Substantia nigra (tissue), 51 donors: ENCODE measurements at places on chromosomes 7 and 10.

GRCh38 chr10:25493122-25493893, 318.5 kb downstream of the GPR158 start:
- no peak for DNase-seq

DNA sequence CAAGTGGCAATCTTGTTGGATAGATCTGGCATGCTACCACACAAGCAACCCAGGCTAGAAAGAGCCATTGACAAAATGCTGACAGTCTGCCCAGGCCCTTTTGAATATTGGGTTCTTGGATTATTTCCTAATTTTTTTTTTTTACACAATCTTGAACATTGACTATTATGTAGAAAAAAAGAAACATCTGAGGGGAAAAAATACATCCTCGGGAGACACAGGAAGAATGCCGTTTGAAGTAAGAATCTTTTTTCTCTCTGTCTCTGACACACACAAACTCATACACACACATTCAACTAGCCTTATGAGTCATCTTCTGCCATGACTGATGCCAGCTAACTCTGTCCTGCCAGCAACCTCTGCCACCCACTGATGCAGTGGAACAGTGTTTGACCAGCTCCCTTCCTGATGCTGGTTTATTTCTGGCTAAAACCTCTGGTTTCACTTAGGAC, 47.2 kb downstream of the SORBS1 start:
- peak; percentile 44 for DNase-seq

DNA sequence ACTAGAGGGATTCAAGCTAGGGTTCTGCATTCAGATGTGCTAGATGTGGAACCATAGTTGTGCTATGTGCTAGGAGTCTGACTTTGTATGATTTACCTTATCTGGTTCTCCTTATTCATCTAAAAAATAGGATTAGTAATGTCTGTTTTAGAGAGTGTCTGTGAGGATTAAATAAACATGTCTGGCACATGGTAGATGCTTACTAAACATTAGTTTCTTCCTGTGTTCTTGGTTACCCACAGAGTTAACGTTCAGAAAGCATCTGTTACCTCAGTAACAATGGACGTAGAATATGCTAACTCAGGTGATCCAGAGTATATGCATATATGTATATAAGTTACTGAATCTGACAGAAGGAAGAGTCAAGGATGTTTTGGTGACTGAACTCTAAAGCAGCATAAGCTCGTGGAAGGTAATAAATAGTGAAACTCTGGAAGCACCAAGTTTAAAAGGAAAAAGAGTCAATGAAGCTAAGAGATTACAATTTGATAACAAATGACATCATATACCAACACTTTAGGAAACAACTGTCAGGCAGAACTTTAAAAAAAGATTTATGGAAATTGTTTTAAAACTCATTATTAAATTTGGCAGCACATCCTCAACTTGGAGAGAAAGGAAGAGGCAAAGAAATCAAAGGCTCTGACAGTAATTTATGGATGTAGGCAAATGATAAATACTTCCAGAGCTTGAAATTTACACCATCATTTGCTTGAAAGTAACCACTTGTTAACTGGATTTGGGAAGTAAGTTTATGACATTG, 127.0 kb downstream of the CCNY start:
- no peak for DNase-seq

- DNase-seq, result no peak
Observed at GRCh38 chr7:42414028-42414427, 177.0 kb upstream of the GLI3 start.

DNA sequence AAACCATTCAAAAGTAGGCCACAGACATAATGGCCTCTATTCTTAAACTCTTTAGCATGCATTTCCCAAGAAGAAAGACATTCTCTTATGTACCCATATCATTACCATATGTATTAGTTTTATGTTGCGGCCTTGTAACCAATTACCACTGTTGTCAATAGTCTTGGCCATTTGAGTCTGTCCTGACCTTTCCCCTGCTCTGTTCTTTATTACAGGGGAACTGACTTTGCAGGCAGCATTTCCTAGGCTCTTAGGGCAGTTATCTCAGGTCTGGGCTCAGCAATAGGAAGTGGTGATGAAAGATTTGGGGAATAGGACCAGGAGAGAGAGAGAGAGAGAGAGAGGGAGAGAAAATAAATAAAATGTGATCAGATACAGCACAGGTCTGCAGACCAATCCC, 194.5 kb upstream of the LRGUK start:
- no peak for DNase-seq

- DNase-seq, result peak; percentile 26
Observed at GRCh38 chr10:7445474-7446185, 34.8 kb upstream of the SFMBT2 start.

GRCh38 chr7:25308906-25309705, 80.8 kb upstream of the NPVF start:
- no peak for DNase-seq

GRCh38 chr10:6756716-6757115, 176.6 kb upstream of the PRKCQ start:
- DNase-seq, result no peak
